Subcutaneous adipose tissue (tissue), 4 donors: ENCODE measurements at places on chromosomes 7 and 10. TPM values are rescaled to one million over a fixed set of nuclear protein-coding genes. Genes with fewer than 3 reads are reported as not detected.

The SYNPO2L gene
- total RNA-seq, result not detected

The LIPM gene
- not detected for total RNA-seq

The TMEM236 gene
- total RNA-seq, result 6.8 TPM

The TLX1 gene
- not detected for total RNA-seq

The FAM25G gene
- total RNA-seq, result not detected

The KIF11 gene
- 0.33 TPM for total RNA-seq

The LIPF gene
- 0.75 TPM for total RNA-seq

The CYP26C1 gene
- total RNA-seq, result not detected

The ADCY1 gene
- total RNA-seq, result 2.2 TPM

The GALNT17 gene
- 12.2 TPM for total RNA-seq
